Left renal cortex interstitium (tissue), 4 donors: ENCODE measurements at places on chromosomes 2 and 18.

DNA sequence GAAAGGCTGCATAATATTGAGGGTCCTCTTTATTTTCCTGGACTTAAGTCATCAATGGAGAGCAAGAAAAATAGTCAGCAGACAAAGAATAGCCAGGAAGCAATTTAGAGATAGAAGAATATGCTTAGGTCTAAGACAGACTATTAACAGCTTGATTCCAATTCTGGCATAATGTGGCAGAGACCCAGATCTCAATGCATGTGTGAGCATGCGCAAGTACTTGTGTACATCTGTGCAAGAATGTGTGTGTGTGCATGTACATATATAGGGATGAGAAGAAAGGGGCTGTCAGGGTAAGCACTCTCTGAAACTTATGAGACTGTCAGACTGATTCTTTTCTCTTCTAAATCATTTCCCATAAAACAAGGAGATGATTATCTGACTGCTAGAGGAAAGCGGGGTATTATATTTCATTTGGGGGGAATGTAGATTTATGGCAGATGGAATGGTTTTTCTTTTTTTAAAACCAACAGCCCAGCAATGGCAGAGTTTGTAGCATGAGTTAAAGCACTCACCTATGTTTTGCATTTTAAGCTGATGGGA, 381.3 kb upstream of the SPRED2 start:
- no peak for DNase-seq

GRCh38 chr18:7338846-7339245, 108.0 kb downstream of the LRRC30 start:
- DNase-seq = no peak

DNA sequence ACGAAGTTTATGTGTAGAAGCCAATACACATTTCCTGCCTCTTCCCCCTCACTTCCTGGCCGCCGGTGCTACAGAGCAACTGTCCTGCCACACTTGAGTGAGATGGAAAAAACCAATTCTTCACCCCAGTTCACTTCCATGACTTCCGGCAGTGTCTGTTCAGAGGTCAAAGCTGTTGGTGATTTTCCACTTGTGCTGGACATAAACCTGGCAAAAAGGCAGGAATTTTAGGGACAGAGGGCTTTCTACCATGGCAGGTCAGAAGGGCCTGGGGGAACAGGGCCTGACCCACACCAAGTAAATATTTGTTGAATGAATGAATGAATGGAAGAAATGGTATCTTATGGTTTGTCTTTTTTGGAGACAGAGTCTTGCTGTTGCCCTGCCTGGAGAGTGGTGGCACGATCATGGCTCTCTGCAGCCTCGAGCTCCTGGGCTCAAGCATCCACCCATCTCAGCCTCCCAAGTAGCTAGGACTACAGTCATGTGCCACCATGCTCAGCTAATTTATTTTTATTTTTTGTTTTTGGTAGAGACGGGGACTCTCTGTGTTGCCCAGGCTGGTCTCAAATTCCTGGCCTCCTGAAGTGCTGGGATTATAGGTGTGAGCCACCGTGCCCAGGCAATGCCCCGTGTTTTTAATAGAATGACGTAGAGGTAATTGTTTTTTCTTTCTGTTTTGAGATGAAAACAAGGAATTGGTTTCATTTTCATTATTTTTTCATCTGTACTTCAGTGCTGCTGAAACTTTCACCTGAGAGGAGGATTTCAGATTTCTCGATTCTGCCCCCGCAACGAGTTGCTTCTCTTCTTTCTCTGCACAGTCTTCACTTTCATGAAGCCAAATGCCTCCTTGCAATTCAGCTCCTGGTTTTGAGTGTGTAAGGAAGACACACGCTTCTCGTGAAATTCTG, 48.0 kb upstream of the LPIN2 start:
- DNase-seq = no peak

DNA sequence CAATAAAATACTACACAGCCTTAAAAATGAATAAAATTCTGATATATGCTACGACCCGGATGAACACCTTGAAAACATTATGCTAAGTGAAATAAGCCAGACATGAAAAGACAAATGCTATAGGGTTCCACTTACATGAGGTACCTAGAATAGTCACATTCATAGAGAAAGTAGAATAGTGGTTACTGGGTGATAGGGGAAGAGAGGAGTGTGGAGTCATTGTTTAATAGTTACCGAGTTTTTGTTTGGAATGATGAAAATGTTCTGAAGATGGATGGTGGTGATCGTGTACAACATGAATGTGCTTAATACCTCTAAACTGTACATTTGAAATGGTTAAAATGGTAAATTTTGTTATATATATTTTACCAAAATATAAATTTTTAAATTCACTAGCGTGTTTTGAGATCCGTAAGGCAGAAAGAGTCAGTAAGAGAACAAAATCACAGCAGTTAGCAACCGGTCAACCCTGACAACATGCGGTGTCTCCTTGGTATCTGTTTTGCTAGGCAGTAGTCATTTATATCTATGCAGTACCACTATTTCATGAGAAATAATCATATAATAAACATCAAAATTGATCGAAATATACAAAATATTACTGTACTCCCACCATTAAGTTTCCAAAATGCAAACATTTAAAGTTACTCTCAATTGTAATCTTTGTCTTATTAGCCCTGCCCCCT, 11.1 kb downstream of the SCN9A start:
- no peak for DNase-seq
